ENCODE measurements at places on chromosomes 16 and 17. TPM values are rescaled to one million over a fixed set of nuclear protein-coding genes. Genes with fewer than 3 reads are reported as not detected.

Gene GP1BA
- total RNA-seq: not detected

Gene WDR90
- total RNA-seq: 18.7 TPM

GRCh38 chr17:68197091-68197996 is 50.5 kb upstream of the AMZ2 start:
- no peak for DNase-seq

- peak; percentile 75 for DNase-seq
Observed at GRCh38 chr16:85923153-85924021, 24.4 kb downstream of the IRF8 start.

Gene G6PC1
- not detected for total RNA-seq

Gene TBC1D28
- total RNA-seq: not detected

- DNase-seq: no peak
Observed at GRCh38 chr16:19746561-19746960, 28.5 kb downstream of the IQCK start.

- peak; percentile 44 for DNase-seq
Observed at GRCh38 chr16:22641131-22641628, 130.5 kb downstream of the NPIPB5 start.

DNA sequence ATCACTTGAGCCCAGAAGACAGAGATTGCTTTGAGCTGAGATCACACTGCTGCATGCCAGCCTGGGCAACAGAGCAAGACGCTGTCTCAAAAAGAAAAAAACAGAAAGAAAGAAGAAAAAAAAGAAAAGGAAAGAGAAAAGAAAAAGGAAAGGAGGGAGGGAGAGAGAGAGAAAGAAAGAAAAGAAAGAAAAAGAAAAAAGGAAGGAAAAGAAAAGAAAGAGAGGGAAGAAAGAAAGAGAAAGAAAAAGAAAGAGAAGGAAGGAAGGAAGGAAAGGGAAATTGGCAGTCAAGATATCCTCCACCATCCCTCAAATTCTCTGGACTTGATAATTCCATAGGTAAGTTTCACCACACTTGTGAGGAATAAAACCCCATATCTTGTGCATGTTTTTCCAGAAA is 71.4 kb upstream of the WSB1 start:
- no peak for DNase-seq

Gene PHOSPHO1
- total RNA-seq: under 0.01 TPM

- peak; percentile 32 for DNase-seq
Observed at GRCh38 chr17:51120357-51120738, 320 bp downstream of the SPAG9 start.

- DNase-seq: peak; percentile 10
Observed at GRCh38 chr17:35898283-35899070, 18.3 kb upstream of the CCL5 start.

GRCh38 chr16:84055366-84055765 is 12.8 kb upstream of the SLC38A8 start:
- no peak for DNase-seq

GRCh38 chr16:78249832-78250231 is 150.4 kb downstream of the WWOX start:
- DNase-seq: no peak

GRCh38 chr16:55222486-55222885 is 101.5 kb upstream of the IRX6 start:
- no peak for DNase-seq

DNA sequence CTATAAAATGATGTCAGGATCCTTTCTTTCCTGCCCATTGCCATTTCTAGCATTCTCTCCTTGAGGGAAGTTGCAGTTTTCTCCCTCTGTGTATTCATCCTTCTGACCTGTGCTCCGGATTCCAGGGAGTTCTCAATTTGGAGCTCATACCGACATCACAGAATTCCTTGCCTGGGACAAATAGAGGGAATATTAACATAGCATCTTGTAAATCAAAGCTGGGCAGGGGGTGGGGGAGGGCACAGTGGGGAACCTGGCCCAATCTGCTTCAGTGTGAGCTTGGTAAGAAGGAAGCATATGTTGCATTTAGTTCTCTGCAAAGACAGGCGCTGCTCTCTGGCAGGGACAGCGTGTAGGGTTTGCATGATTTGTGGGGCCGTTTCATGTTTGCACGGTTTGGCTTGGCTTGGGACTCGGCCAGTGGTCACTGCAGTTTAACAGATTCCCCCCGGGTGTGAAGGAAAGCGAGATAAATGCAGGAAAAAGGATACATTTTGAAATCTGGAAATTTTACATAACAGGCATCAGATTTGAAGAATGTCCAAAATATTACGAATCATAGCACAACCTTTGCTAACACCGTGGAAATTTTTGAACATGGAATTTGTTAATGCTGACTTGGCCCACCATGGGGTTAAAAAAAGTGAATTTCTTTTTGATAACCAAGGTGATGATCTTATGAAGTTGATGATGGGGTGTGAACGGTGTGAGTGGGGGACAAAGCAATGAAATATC is 178.0 kb downstream of the WWOX start:
- peak; percentile 8 for DNase-seq

Gene NGFR
- total RNA-seq: under 0.01 TPM

Gene ABCC6
- total RNA-seq: 2.6 TPM

Gene HGS
- 75.1 TPM for total RNA-seq

- DNase-seq: peak; percentile 77
Observed at GRCh38 chr16:72124761-72125634, 31.4 kb downstream of the DHX38 start.

DNA sequence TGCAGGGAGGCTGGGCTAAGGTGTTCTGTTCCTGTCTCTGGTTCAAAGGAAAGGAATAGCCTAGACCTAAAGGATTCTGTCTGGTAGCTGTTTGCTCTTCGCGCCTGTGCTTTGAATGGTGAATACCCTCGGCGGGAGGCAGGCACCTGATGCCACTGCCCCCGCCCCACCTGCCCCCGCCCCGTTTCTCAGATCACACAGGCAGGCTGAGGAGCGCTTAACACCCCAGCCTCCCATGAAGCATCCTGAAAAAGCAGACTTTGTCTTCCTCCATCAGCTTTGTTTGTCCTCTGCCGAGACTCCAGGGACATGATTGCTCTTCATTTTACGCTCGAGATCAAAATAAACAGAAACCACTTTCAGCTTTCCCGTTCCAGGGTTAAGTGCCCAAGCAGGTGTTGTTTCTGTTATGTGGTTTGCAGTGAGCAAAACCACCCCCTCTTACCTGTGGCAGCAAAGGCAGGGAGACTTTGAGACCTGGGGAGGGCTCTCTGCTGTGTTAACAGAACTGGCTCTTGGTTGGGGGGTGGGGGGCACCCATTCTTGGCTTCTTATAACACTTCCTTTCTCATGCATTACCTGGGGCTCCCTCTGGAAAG is 452.1 kb downstream of the WWOX start:
- DNase-seq: no peak

Gene RNF43
- total RNA-seq: not detected

DNA sequence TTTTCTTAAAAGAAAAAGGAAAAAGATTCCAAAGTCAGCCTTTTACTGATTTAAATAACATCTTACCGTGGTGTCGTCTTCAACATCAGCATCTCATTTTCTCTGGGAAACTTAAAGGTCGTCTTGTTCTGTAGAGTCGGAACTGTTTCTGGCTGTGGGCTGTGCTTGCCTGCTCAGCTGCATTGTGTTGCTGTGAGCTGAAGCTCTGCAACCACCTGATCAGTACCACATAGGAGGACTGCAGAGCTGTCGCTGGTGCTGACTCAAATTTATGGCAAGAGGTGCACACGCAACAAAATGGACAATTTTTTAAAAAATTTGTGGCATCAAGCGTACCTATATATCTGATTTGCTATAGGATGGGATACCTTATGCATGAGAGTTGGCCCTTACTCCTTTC is at the start of gene OMG:
TSS of gene OMG (minus strand) at position 150 of the 400 bp plus-strand sequence. CDS start 908 bp downstream, outside the sequence.
- DNase-seq: no peak

GRCh38 chr17:60934723-60935122 is 257.1 kb downstream of the BCAS3 start:
- DNase-seq: no peak

DNA sequence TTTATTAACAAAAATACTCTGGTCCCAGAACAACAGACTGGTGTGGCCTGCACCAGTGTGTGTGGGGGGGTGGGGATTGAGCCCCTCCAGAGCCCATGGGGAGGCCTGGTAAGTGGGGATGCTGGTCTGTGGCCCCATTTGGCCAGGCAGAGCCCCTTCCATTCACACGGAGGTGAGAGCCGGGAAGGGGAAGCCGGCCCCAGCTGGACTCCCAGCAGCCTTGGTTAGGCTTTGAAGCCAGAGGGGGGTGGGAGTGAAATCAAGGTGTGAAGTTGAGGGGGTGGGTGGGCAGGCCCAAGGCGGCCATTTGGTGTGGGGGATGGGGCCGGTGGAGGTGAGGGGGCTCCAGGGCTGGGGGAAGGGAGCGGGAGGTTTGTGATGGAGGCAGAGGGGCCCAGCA is 5.9 kb downstream of the TBX6 start:
- no peak for DNase-seq

Gene CETP
- not detected for total RNA-seq

GRCh38 chr17:4358154-4358553 is 8.3 kb downstream of the UBE2G1 start:
- no peak for DNase-seq

DNA sequence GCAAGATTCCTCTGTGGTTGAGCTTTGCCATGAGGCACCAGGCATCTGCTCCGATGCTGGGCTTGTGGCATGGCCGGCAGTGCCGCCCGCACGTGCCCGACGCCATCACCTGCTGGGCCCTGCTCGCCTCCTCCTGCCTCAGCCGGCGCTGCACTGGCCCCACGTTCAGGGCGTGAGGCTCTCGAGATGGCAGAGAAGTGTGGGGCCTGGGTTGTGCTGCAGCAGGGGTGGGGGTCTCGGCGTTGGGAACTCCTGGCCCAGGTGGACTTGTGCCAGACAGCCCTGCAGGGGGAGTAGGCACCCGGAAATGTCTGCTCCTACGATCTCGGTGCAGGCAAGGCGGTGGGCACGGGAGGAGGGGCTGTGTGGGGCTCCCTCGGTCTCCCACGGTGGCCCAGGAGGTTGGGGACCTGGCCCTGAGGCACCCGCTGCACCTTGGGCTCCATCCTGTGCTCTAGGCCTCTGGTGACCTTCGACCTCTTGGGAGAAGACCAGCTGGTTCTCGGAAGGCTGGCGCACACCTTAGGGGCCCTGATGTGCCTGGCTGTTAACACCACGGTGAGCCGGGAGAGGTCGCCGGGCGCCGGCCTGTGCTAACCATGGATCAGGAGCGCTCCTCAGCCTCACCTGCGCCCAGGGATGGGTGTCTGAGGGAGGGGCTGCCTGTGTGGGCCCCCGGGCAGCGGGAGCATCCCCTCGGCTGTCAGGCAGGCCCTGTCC is 13.5 kb downstream of the TELO2 start:
- no peak for DNase-seq

DNA sequence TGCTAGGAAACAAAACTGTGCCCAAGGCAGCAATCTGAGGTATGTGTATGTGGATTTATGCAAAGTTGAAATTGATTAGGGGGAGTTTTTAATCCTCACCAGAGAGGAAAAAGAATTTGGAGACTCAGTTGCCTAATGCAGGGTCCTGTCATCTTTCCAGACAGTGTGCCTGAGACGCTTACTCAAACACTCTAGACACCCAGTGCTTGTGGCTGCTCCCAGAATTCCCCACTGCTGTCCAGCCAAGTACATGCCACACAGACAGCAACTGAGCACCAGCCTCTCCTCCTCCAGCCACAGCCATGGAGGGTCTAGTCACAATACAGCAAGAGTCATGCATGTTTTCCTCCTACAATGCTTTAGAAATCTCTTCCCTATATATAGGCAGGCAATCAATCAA is 118.1 kb downstream of the HIC1 start:
- peak; percentile 76 for DNase-seq

GRCh38 chr17:64599827-64600226 is 62.3 kb downstream of the SMURF2 start:
- DNase-seq: no peak

DNA sequence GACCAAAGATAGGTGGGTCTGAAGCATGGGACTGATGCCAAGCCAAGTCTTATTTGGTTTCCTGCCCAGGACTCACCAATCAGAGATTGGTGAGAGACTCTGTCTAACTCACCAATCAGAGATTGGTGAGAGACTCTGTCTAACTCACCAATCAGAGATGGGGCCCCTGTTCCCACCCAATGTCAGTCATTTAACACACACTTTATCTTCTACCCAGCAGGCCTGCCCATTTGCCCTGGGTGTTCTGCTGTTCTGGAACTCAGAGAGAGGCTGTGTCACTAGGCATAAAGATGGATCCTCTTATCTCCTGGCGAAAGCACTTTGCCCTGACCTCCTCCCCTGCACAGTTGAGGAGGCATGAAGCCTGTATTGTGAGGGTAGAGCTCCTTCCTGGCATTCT is 5.4 kb upstream of the RHOT1 start:
- no peak for DNase-seq

- peak; percentile 33 for DNase-seq
Observed at GRCh38 chr17:9668517-9668916, 23.2 kb downstream of the USP43 start.

DNA sequence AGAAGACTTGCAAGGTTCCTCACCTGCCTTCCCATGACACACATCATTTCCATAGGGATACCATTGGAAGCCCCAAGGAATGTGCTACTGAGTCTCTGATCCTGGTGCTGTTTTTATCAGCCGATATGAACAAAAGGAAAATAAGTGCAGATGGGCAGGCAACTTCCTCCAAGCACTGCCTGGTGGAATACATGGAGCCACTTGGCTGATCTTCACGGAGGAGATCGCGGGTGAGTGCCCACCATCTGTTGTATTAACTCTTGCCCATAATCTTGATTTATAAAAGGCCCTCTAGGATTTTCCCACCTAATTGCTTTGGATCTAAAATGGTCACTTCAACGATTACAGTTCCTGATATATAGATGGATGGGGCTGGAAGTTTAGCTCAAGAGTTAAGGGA is 24.7 kb upstream of the CDRT15 start:
- DNase-seq: no peak

GRCh38 chr17:15269780-15270089 is 4.6 kb upstream of the PMP22 start:
- DNase-seq: peak; percentile 78

Gene PYY
- not detected for total RNA-seq

DNA sequence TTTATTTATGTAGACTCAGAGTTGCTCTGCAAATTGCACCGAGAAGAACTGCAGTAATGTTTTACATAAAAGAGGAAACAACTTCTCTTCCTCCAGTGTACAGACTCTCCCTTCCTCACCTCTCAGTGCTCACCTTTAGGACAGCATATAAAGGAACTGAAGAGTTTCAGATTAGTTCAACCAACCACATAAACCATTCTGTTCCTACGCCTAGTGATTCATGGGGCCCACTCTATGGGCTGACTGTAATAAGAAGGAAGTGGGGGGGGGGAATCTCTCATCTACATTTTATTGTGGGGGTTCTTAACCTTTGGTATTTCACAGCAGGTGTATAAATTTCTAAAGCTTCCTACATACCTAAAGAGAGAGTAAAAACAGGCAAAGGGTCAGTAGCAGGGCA is 18.3 kb downstream of the ZSWIM7 start:
- DNase-seq: no peak

All from fibroblast of villous mesenchyme (primary cell).